ENCODE measurements at places on chromosomes 4 and X.

DNA sequence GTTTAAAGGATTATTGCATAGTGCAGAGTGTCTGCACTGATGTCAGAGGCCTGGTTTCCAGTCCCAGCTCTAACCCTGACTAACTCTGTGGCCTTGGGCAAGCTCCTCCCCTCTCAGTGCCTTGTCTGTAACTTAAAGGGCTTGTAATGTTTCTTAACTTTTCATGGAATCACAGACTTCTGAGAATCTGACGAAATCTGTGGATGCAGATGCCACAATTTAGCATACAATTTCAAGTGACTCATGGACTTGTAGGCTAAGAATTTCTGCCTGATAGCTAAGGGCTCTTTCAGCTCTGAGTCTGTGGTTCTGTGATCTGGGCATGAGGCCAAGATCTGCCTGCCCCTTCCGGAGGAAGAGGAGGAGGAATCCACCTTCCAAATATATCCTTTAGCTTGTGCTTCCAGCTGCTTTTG lies 236.9 kb downstream of the AR start:
- peak; percentile 93 for DNase-seq

DNA sequence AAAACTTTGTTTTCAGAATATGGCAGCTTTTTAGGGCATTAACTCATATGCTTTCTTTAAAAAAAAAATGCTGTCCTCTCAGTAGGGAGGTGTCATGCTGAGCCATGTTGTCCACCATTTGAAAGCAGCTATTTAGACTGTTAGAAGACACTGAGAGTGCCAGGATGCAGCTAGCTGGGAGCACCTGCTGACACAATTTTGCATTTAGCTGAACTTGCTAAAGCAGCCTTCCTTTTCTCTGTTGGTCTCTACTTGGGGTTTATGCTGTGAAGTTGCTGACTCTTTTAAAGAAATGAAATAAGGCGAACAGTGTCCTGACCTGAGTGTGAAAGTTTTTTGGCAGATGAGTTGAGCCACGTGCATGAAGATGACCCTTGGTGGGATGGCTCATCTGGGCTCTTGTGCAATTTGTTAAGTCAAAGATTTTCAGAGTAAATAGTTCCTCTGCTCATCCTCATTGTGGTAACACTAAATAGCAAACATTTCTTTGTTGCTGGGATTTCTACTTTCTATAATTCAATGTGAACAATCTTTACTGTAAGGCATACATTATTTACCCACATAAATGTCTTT lies 64.5 kb downstream of the CDS1 start:
- peak; percentile 10 for DNase-seq

GRCh38 chr4:2813446-2814405 lies 20.8 kb downstream of the SH3BP2 start:
- no peak for DNase-seq

- no peak for DNase-seq
These were observed 87.4 kb downstream of the KIT start for GRCh38 chr4:54745031-54745770.

GRCh38 chr4:133156556-133156955 lies 7.5 kb downstream of the PCDH10 start:
- DNase-seq = no peak

DNA sequence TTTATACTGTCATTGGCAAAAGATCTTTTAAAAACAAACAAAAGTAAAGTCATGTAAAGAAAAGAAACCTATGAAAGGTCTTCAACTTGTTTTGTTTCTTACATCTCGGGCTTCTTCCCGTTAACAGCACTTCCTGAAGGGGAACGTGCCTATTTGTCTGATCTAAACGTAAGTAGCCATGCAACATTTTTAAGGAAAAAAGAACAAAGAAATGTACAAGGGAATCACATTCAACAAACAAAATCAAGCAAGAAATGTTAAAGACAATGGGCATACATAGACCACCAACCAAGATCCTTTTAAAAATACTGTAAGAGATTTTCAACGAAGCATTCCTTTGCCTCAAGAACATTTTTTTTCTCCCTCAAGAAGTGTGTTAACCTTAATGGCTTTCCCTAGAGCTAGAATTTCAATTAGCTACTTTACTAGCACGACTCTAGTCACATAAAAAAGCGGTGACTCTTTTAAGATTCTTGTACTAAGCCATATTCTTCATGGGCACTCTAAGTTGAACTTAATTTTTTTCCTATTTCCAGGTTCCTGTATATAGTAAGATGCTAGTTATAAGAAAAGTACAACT lies 112.0 kb upstream of the TTC29 start:
- DNase-seq = peak; percentile 24

- no peak for DNase-seq
These were observed 482.6 kb upstream of the GALNT7 start for GRCh38 chr4:172686021-172686420.

GRCh38 chrX:79153348-79153747 lies 8.9 kb downstream of the GPR174 start:
- no peak for DNase-seq

GRCh38 chrX:50648156-50648555 lies 165.8 kb downstream of the SHROOM4 start:
- no peak for DNase-seq

DNA sequence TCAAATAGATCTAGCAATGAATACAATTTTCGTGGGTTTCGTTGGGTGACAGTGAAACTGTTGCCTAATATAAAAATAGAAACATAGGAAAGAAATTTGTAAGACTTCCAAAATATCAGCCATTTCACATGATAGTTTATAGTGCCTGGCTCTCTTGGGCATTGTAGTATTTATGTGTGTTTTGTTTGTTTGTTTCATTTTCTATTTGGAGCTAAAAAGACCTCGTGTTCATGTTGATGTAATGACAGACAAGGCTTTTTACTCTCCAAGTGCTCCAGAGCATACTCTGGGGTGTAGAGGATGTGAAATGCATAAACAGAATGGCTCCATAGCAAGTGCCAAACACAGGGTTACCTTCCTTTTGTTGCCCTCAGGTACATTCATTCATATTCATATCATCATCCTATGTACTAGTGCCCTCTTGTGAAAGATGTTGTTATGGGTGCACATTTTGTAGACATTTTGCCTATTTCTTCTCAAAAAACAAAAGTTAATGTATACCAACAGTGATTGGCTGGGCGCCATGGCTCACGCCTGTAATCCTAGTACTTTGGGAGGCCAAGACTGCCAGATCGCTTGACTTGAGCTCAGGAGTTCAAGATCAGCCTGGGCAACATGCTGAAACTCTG lies 100.7 kb upstream of the AMOT start:
- DNase-seq = no peak

DNA sequence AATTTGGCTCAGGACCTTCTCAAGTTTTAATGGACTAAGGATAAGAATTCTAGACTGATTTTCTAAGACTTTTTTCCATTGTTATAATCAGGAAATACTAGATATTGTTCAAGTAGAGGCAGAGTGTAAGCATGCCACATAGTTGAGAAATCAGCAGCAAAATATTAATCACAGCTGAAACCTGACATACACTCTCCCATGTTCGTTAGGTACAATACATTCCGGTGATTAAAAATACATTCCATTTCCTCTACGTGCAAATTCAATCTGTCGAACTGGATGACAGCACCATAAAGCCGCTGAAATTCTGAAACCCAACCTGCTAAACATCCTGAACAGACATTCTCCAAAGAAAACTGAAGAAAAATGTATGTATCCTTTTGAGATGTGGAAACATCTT lies 587.6 kb upstream of the DIPK2B start:
- no peak for DNase-seq

GRCh38 chr4:11420327-11420726 lies 8.4 kb downstream of the HS3ST1 start:
- DNase-seq = no peak

DNA sequence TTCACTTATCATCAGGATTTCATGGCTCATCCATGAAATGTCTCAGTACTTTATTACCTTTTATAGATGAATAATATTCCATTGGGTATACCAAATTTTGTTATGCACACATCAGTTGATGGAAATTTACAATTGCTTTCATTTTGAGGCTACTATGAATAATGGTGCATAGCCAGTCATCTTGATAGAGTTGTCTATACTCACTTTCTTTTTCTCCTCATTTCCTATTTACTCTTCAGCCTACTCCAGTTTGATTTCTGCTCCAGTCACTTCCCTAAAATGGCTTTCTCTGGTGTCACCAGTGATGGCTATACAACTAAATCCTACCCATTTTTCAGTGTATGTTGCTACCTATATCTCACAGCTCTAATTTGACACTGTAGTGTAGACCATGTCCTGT lies 743.5 kb upstream of the MAGEB2 start:
- DNase-seq = no peak

- DNase-seq = peak; percentile 35
These were observed 30.9 kb upstream of the TENM3 start for GRCh38 chr4:182212211-182212761.

GRCh38 chrX:17098516-17099247 lies 152.2 kb downstream of the REPS2 start:
- no peak for DNase-seq

DNA sequence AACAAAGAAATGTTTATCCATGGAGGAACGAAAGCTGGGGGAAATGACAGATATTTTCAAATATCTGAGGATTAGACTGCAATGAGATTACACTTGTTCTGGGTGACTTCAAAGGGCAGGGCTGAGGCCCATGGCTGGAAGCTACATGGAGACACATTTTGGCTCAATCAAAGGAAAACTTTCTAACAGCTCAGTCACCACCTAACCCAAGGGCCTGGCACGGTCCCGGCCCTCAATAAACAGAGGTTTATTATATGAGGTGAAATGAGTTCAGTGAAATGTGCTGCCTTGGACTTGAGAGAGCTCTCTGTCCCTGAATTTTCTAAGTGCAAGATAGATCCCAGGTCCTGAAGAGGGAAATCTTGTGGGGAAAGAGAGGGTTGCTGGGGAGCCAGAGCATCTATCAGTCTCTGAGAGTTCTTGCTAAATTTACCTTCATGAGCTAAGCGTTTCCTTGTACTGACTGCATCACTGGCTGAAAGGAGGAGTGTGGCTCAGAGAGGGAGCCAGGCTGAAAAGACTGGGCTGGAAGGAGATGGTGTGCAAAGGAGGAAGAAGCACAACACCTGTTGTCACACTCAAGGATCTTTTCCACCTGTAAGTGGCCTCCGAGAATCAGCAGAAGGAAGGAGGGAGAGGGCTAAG lies 2.0 kb upstream of the RIPPLY1 start:
- no peak for DNase-seq

GRCh38 chr4:8410066-8410625 lies 30.4 kb downstream of the ACOX3 start:
- no peak for DNase-seq

GRCh38 chrX:16130707-16131106 lies 7.3 kb downstream of the GRPR start:
- no peak for DNase-seq

Data from fibroblast of the conjunctiva (primary cell).